ENCODE measurements at places on chromosomes 4 and X.

GRCh38 chr4:8477095-8477635 lies 36.6 kb downstream of the TRMT44 start:
- DNase-seq = no peak

GRCh38 chr4:150826306-150826705 lies 188.8 kb downstream of the LRBA start:
- no peak for DNase-seq

DNA sequence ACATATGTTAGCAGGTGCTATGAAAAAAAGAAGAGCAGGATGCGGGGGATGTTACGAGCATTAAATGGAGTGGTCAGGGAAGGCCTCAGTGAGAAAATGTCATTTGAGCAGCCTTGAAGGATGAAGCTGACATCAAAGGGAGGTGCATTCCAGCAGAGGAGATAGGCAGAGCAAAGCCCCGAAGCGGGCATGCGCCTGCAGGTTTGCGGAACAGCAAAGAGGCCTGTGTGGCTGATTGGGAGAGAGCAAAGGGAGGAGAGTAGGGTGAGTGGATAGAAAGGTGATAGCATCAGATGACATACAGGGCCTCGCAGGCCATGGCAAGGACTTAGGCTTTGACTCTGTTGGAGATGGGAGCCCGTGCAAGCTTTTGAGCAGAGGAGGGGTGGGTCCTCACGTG lies 95.4 kb upstream of the GPR50 start:
- no peak for DNase-seq

DNA sequence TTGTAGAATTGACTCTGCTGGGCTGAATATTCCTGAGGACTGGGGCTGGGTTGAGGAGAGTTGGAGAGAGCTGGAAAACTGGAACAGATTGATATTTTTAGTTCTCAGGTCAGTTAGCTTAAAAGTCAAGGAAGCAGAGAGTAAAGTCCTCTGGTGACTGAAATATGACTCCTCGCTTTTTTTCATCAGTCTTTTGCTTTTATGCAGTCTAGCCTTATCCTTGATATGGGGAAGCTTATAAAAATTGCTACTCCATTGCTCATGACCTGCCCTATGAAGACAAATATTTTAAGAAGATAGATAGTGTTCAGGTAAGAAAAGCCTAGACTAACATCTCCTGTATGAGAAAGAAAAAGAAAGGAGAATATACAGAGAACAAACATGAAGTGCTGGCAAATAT lies 152.7 kb downstream of the C4orf33 start:
- no peak for DNase-seq

GRCh38 chr4:94285666-94286065 lies 57.0 kb downstream of the HPGDS start:
- no peak for DNase-seq

- DNase-seq = no peak
Measured at GRCh38 chr4:2923141-2923551, 40.1 kb downstream of the NOP14 start.

- DNase-seq = no peak
Measured at GRCh38 chr4:19809989-19810388, 441.7 kb upstream of the SLIT2 start.

GRCh38 chr4:154328030-154328429 lies 163.6 kb downstream of the DCHS2 start:
- DNase-seq = no peak

- DNase-seq = no peak
Measured at GRCh38 chrX:19094654-19095053, 27.6 kb downstream of the ADGRG2 start.

- DNase-seq = no peak
Measured at GRCh38 chr4:169436734-169437133, 166.0 kb upstream of the SH3RF1 start.

- DNase-seq = peak; percentile 27
Measured at GRCh38 chr4:10164877-10165283, 48.3 kb upstream of the WDR1 start.

GRCh38 chr4:188197566-188197965 lies 58.3 kb downstream of the TRIML1 start:
- DNase-seq = no peak

- DNase-seq = peak; percentile 5
Measured at GRCh38 chrX:84469226-84469625, 33.0 kb downstream of the HDX start.

DNA sequence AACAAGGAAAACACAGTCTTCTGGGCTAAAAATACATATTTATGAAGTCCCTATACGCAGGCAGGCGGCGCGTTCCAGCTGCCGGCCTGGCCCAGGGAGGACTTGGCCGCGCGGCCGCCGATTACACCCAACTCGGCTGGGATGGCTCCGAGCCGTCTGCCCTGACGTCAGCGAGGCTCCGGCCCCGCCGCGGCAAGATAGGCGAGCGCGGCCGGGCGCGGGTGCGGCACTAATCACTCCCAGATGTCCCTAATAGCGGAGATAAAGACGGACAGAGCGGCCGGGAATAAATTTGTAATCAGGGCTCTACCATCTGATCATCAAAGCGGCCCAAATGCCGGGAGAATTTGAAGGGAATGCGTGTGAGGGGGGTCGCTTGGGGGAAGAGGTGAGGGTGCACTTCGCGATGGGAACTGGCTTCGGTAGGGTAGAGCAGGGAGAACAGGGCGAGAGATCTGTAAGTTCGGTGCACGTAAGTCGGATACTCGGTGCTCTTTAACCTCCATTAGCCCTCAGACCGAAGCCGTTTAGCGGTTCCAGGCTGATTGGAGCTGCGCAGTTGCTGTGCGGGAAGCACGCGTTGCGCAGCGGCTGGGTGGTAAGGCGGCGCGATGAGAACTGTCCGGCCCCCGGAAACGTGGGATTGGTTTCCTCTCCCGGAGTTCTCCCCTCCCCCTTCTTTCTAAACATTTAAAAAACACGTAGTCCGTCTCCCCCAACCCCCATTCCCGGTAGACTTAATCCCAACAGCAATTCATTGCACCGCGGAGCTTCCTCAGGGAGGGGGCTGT lies 7.7 kb downstream of the HAND2 start:
- no peak for DNase-seq
